ENCODE measurements at places on chromosomes 2 and 18.

- DNase-seq = peak; percentile 87
Measured at GRCh38 chr2:27735263-27735904, 36.1 kb upstream of the MRPL33 start.

DNA sequence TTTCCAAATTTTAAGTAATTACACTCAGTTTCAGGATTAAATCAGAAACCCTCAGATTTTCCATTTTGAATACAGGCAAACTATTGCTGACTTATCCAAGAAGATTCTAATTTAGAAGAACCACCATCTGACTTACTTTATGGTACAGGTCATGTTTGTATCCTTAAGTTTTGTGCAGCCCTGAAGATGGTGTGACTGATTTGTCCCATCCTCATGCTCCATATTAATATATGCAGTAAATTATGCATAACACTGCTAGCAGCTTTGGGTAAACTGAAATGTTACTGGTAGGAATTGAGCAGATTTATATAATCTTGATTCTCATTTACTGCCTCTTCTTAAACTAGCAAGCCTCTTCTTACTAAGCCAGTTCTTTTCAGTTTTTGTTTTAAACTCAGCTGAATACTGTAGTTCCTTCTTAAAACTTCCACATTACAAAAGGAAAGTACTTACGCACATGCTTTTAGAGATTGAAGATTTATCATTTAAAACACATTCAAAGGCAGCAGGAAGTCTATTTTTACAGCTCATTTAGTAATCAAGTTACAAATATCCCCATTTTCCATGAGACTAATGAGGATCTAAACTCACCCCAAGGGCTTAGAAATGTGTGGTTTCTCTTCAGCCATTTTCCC lies 25.7 kb downstream of the MEX3C start:
- DNase-seq = no peak

DNA sequence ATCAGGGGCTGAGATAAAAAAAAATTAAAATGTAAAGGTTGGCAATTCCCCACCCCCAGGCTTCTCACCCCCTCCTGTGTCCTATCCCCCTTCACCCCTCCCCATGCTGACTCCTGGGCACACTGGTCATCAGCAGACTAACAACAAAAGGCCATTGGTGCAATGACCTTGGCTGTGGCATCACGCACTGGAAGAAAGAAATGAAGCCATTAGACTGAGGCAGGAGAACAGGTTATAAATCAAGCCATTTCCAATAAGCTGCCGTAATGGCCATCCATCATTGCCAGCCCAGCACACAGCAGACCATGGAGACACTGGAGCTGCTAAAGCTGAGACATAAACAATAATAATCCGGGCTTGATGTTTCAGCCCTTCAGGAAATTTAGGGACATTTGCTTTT lies 342.4 kb upstream of the ETAA1 start:
- DNase-seq = no peak

DNA sequence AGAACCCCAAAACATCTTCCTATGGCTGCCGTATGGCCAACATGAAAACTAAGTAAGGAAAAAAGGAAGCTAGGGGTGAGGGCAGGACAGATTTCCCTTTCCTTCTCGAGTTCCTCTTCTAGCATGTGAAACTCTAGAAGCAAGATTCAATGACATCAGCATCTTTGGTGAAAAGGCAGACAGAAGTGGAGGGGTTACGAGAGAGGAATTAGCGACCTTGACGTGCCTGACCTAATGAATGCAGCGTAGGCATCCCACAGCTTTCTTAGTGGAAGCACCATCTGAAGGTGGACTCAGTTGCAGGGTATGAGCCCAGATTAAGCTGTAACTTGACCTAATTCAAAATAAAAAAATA lies 47.9 kb upstream of the PELI1 start:
- no peak for DNase-seq

DNA sequence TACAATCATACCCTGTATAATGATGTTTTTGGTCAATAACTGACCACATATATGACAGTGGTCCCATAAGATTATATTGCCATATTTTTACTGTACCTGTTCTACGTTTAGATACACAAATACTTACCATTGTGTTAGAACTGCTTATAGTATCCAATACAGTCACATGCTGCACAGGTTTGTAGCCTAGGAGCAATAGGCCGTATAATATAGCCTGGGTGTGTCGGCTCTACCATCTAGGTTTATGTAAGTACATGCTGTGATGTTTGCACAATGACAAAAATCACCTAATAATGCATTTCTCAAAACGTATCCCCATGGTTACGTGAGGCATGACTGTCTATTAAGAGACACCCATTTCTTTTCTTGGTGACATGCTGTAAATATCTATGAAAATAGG lies 55.0 kb upstream of the APCDD1 start:
- DNase-seq = no peak

- no peak for DNase-seq
Measured at GRCh38 chr2:145980318-145980717, 1460.4 kb upstream of the ZEB2 start.

GRCh38 chr2:150431561-150432311 lies 55.7 kb downstream of the RND3 start:
- DNase-seq = no peak

DNA sequence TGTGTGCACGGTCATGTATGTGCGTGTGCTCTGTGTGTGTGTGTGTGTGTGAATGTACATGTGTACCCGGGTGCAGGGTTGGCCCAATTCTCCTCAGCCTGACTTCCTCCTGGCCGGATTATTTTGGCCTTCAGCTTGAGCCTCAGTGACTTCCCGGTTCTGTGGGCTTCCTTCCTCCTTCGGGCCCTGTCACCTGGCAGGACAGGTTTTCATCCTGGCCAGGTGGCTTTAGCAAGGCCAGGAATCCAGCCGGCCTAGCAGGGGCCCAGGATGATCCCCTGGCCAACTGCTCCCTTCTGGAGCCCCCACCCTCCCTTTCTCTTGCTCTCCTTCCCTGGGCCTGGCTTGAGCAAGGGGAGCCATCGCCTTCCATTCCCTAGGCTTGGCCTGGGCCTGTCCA lies 140.5 kb downstream of the INHBB start:
- no peak for DNase-seq

DNA sequence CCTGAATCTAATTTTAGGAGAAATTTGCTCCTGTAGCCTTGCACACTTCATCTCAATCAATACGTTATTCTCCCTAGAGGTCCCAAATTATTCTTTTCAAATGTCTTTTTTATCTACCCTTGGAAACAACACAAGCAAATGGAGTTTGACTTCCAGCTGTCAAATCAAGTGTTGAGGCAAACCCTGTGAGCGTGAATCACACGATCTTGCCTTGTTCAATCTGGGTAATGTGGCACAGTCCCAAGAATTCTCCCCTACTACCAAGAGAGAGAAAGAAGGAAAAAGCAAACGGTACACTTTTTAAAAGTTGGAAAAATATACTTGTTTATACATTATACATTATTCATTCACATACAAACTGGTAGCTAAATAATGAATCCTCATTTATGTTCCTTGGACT lies 2035.3 kb upstream of the CELF4 start:
- no peak for DNase-seq

- DNase-seq = no peak
Measured at GRCh38 chr18:59208602-59209125, 11.3 kb upstream of the GRP start.

- DNase-seq = peak; percentile 60
Measured at GRCh38 chr2:7044253-7045250, 127.3 kb downstream of the RNF144A start.

- DNase-seq = no peak
Measured at GRCh38 chr2:221551864-221552263, 20.2 kb downstream of the EPHA4 start.

- DNase-seq = no peak
Measured at GRCh38 chr18:76484749-76485387, 10.2 kb downstream of the ZNF516 start.

DNA sequence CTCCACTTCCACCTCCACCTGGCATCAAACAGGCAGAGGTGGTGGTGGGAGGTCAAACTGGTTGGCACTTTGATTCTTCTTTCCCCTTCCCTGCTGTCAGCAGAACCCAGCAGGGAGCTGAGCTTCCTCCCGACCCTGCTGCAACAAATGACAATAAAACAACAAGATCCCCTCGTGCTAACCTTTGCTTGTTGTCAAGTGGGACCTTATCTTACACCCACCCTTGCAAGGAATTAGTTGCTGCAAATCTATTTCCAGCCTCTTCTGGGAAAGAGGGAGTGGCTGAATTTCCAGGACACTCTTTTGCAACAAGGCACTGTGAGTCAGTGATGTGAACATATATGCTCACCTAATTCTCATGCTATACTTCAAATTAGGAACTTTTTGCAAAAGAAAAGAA lies 655.1 kb downstream of the DSC3 start:
- no peak for DNase-seq

GRCh38 chr2:164561416-164561815 lies 59.9 kb downstream of the GRB14 start:
- no peak for DNase-seq

- DNase-seq = no peak
Measured at GRCh38 chr18:9433671-9434121, 41.6 kb upstream of the RALBP1 start.

- DNase-seq = no peak
Measured at GRCh38 chr2:216292886-216293301, 79.4 kb downstream of the MARCHF4 start.

GRCh38 chr18:58862851-58863538 lies 1.7 kb upstream of the ZNF532 start:
- peak; percentile 45 for DNase-seq

DNA sequence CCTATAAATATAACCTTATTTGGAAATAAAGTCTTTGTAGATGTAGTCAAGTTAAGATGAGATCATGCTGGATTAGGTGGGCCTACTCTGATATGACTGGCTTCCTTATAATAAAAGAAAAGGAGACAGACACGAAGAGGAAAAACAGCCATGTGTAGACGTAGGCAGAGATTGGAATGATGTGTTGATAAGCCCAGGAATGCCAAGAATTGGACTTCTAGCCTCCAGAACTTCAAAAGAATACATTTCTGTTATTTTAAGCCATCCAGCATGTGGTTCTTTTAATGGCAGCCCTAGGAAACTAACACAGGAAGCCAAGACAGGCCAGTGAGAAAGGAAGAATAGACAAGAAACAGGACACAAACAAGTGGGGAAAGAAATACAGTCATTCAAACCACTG lies 68.6 kb downstream of the NYAP2 start:
- no peak for DNase-seq

DNA sequence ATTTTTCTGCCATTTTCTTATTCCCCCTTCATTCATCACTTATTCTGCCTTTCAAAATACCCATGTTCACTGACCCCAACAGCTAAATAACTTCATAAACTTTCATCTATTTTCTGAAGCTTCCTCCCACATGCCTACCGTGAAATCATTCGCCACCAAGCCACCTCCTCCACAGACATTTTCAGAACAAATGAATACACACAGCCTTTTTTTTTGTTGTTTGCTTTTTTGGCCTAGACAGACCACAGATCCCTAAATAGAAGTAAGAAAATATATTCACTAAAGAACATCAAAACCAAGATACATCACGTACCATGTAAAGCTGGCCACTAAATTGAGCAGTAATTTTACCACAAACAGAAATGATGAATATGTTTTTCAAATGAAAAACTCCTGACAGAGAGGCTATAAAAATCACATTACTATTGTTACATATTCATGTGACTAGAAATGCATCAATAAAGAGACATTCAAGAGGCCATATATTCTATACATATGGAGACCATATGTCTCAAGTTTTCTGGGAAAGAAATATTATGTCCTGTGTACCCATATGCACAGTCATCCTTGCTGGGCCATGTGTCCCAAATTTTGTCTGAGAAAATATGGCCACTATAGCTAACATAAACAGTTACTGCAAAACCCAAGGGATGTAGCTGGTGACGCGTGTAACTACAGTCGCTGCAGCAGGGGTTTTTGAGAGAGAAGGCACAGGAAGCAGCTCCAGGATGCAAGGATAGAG lies 200.3 kb downstream of the FBXO15 start:
- DNase-seq = no peak

DNA sequence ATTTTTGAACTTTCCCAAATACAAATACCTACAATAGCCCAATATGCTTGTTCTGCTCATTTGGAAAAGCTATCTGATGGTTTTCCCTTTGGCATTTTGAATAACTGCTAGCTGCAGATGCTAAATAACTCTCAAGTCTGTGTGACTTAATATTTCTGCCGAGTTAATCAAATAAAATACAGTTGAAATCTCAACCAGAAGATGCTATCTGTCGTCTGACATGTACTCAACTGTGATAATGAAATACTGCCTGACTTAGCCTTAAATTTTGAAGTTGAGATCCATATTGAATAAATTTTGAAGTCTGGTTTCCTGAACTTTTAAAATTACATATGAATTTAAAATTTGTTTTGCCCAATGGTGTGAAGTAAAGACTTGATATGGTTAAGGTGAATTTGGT lies 204.4 kb upstream of the MEX3C start:
- DNase-seq = no peak

DNA sequence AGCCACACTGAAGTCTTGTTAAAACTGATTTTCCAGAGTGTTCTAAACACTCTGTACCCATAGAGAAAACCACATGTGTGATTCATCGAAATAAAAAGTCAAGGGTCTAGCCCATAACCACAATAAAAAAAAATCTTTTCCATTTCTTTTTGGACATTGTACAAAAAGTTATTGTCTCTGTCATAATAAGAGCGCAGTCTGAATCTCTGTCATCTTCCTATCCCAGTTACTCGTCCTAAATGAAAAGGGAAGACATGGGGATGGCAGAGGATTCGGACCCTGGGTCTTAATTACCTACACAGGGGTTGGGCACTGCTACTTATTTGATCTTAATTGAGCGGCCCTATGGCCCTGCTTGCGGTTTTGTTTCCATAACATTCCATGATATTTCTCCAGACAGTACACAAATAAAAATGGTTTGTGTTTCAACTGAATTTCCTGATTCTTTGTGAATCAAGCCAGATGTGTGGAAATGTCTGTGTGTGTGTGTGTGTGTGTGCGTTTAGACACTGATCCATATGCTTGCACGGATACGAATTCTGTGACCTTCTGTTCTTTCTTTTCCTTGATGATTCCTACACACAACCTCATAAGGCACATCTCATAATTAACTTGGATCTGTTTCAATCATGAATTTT lies 133.4 kb upstream of the SPATS2L start:
- DNase-seq = no peak
